Activated T-helper 1 cell treated with anti-CD3 and anti-CD28 coated beads, Interleukin-2, amount 50 U/mL, for 16 hours (primary cell): ENCODE measurements at places on chromosomes 1 and 21.

DNA sequence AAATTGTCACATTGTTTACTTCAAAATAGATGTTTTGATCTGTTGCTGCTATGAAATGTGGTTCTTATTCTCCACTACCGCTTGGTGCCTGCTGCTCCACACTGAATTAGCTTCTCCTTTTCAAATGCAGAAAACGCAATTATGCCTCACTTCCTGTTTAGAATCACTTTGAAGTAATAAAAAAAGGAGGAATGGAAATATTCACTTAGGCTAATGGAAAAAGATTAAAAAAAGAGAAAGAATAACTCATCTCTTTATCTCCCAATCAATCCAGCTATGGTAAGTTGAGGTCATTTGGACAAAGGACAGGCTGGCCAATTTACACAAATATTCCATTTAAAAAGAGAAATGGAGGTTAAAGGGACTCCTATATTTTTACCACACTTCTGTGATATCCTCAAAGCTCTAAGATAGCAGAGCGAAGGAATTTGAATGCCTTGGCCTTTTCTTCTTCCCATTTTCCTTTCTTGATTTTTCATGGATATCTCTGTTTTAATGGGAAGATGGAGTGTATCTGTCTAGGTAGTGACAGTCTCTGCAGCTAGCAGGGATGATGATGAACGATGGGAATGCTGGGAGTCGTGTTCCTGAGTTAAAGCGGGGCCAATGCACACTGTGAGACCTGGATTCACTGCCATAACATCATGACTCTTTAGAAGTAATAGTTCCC lies 35.7 kb downstream of the RGS5 start:
- no peak for DNase-seq

GRCh38 chr21:31857096-31857495 lies 15.7 kb upstream of the HUNK start:
- no peak for DNase-seq

DNA sequence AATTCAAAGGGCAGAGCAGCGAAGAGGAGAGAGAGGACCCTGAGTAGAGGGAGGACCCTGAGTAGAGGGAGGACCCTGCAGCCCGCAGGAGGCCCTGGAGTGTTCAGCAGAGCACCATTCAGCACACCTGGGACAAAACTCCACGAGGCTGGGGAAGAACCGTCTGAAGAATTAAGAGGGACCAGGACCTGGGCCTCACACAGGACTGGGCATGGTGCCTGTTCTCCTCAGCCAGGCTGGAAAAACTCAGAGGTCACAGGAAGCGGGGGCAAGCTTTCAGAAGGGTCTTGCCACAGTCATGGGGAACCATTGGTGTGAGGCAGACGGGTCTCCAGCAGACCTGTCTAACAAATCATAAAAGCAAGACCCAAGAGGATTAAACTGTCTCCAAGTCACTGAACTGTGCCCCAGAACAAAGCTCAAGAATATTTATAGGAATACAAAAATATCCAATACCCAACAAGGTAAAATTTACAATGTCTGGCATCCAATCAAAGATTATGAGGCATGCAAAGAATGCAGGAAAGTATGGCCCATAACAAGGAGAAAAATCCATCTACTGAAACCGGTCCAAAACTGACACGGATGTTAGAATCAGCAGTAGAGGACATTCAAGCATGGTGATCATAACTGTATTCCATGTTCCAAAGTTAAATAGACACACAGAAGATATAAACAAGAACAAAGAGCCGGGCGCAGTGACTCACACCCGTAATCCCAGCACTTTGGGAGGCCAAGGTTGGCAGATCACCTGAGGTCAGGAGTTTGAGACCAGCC lies 30.6 kb downstream of the MORN1 start:
- DNase-seq: no peak

GRCh38 chr1:2335721-2336455 lies 55.5 kb downstream of the MORN1 start:
- no peak for DNase-seq

GRCh38 chr1:101051688-101052638 lies 26.4 kb upstream of the DPH5 start:
- no peak for DNase-seq

DNA sequence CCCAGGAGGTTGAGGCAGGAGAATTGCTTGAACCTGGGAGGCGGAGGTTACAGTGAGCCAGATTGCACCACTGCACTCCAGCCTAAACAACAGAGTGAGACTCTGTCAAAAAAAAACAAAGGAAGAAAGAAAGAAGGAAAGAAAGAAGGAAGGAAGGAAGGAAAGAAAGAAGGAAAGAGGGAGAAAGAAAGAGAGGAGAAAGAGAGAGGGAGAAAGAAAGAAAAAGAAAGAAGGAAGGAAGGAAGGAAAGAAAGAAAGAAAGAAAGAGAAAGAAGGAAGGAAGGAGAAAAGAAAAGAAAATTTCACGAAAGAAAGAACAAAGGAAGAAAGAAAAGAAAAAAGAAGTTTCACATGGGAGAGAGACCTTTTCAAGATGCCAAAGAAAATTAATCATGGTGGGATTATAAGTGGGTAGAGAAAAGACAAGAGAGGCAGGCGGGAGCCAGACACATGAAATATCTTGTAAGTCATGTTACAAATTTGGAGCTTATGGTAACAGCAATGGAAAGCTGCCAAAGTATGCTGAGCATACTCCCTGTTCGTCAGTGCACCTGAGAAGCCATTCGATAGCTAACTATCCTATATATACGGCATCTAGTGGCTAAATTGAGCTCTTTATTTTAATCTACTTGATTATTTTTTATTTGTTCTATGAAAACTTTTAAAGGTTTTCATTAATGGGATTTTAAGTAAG lies 41.3 kb upstream of the TNFSF4 start:
- DNase-seq: no peak

DNA sequence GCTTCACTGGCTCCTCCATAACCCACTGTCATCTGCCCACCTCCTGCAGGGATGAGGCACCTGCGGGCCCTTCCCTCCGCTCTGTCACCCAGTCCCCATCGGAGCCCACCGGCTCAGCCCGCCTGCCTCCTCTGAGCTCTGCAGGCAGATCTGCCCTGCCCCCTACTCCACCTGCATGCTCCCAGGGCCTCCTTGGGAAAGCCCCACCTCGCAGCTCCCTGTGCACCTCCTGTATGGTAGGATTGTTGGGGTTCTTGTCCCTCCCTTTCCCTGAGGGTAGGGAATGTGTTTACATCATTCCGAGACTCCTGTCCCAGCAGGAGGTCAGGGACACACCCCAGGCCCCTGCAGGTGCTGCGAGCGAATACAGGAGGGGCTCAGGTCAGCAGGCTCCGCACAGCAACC lies 50.5 kb downstream of the SIK1 start:
- no peak for DNase-seq

DNA sequence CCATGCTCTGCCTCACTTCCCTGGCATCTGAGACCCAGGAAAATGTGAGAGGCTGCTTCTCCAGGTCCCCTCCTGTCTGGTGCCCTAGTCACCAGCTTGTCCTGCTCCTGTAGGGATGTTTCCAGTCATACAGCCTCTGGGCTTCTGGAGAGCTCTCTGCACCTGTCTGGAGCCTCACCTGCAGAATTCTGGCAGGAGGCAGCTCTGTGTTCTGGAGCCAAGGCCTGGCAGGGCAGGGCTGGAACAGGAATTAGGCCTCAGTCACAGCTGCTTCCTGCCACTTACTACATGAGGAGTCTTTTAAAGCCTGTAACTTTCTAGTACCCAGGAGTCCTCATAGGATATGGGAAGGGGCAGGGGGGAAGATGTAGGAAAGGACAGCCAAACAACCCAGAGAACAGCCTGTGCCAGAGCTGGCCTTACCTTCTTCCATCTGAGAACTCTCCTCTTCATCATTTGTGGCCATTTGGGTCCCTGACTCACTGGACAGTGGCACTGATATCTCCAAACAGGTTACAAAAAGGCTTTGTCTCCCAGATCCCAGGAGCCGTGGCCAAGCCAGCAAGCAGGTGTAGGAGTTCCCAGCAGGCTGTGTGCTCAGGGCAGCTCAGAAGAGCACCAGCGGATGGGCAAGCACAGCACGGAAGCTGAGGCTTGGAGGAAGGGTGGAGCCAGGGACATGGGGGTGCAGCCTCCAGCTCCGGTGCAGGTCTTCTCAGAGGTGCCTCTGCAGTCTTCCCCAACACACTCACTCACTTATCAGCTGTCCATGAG lies 31.4 kb upstream of the ARTN start:
- no peak for DNase-seq

DNA sequence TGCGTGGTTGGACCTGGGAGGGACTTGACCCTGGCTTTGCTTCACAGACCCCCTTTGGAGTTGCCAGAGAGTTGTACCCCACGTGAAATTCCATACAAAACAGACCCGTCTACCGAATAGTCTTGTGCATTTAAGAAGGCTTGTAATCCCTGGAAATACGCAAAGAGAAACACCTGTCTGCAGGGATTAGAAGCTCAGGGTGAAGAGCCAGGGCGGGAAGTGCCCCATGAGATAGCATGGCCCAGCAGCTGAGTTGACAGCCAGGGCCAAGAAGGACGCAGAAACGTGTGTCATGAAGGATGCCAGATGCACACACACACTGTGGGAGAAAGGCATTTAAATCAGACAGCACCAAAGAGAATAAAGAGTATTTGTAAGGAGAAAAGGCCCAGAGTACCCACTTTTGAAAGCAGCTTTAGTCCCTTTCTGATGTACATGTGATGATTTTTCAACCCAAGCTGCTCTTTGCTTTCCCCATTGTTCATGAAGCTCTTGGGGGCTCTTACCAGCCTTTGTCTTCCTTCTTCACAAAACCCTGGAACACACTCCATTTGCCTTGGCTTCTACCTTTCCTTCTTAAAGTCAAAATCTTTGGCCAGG lies 46.6 kb downstream of the PCP4 start:
- DNase-seq: no peak

DNA sequence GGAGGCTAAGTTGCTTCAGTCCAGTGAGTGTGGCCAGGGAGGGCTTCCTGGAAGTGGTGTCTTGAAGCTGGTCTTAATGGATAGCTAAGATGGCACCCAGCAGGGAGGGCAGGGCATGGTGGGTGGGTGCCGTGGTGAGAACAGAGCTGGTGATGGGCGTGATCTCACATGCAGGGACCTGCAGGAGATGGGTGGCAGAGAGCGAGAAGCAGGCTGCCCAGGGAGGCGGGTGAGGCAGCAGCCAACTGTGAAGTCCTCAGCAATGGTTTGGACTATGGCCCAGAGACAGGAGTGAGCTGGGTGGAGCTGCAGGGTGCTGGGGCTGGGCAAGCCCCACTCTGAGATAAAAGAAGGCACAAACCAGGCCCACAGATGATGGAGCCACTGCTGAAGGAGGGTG lies 50.7 kb downstream of the UMODL1 start:
- DNase-seq: no peak

DNA sequence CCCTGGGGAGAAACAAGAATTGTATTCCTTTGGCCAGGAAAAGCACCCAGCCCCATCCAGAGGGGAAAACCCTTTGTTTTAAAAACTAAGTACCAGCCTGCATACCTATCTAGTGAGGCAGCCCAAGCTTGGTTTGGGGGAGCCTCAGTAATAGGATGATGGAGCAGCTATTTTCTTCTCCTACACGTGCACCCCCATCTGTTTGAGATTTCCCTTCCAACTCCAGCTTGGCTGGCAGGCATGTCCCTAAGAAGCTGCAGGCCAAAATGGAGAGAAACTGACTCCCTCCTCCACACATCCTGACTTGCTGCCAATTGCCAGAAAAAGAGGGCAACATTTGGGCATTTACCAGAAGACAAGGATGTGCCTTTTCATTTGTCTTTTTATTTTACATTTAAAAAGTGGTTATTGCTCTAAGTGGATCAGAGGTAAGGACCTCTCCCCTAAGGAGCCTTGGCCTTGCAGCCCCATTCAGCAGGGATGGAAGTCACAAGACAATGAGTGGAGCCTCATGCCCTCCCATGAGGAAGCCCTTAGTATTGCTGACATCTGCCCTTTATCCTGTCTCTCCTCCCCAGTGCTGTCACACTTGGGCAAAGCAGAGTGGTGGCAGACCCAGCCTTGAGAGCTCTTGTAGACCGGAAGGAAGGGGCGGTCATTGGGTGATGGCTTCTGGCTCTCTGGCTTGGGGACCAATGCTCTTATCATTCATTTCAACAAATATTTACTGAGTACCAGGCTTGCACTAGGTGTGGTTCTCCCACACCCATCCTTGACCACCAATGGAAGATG lies 8.6 kb downstream of the FNDC5 start:
- no peak for DNase-seq
